ENCODE measurements at places on chromosomes 6 and 20.

- no peak for DNase-seq
Measured at GRCh38 chr6:42137194-42137753, 5.1 kb downstream of the C6orf132 start.

DNA sequence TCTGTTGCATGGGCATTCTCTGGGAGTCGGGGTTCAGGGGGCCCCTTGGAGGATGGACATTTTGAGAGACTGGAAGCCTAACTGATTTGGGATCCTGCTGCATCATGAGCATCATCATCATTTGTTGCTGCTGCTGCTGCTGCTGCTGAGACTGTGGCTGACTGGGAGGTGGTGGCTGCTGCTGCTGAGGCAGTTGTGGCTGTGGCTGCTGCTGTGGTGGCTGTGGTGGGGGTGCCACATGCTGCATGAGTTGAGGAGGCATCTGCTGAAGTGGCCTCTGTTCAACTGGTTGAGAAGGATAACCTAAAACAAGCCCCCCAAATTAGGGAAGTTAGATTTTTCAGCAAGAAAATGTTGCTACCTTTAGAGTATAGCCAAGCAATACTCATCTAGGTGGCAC lies 38.9 kb downstream of the TP53INP2 start:
- DNase-seq = no peak

DNA sequence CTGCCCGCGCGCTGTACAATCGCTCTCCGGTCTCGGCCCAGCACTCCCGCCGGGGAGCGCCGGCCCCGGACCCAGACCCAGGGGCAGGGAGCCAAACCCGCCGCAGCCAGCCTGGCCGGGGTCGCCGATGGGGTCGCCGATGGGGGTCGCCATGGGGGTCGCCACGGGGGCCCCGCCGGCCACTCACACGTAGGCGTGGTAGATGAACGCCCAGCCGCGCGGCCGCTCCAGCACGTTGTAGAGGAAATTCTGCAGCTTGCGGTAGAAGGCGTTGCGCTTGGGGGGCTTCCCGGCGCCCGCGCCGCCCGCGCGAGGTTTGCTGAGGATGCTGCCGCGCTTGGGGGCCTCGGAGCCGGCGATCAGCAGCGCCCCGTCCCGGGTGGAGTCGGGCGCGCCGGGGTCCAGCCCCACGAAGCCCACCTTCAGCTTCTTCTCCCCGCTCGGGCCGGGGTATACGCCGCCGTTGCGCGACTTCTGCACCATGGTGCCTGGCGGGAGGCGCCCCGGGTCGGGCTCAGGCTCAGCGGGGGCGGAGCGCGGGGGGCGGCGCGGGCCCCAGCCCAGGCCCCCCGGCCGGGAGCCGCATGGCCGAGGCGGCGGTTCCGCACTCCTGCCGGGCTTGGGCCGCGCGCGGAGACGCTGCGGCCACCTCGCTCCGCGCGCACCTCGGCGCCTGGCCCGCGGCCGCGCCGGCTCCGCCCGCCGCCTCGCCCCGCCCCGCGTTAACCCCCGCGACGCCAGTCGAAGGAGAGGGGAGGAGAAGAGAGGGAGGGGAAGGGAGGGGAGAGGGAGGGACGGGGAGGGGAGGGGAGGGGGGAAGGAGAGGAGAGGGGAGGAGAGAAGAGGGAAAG lies at the start of gene KCNQ2:
Gene KCNQ2, minus strand, starts transcription at position 675 of the 851 bp plus-strand sequence. Its CDS starts 192 bp downstream, at position 483.
- DNase-seq = no peak

DNA sequence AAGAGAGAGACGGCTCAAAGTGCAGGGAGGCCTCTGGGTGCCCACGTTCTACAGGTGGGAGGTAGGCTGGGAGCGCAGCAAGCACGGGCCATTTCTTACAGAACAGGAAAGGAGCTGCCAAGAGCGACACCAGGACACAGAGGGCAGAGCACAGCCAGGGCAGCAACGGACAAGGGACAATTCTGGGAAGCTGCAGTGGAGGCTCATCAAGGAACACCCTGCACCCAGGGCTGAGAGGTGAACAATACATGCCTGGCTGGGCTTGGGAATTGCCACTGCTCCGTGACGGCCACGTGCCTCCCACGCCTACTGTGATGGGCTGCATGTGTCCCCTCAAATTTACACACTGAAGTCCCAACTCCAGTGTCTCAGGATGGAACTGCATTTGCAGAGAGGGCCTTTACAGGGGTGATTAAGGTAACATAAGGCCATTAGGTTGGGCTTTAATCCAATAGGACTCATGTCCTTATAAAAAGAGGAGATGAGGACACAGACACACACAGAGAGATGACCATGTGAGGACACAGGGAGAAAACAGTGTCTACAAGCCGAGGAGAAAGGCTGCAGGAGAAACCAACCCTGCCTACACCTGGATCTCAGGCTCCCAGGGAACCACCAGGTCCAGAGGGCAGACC lies 13.6 kb downstream of the SERPINB6 start:
- DNase-seq = no peak

DNA sequence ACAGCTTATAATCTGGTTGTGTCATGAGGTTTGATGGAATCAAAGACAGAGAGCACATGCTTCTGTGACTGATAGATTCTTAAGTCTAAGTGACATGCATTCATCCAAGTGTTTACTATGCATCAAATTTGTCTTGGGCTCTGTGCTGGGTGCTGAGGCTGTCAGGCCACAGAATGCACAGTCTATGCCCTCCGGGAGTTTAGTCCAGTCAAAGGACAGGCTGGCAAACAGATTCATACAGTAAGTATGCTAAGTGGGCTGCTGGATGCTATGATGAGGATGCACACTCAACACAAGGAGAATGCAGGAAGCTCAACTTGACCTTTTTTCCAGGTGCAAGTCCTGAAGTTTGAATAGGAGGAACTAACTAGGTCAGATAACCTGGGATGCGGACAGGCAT lies 146.7 kb downstream of the UST start:
- no peak for DNase-seq

DNA sequence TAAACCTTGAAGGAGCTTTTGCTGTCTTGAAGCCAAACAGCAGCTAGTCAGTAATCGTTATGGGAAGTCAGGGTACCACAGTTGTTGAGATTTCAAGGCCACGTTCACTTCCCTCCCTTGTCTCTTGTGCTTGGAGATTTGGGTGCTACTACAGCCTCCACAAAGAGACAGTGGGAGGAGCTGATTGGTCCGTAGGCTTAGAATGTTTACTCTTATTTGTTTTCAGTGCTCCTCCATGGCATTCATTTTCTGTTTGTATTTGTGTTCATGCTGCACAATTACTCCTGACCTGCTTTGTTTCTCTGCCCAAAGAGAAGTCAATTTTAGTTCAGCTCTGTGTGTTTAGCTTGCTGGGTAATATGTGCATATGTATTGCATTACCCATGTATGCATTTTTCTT lies 147.7 kb downstream of the PRL start:
- DNase-seq = no peak

- DNase-seq = no peak
Measured at GRCh38 chr6:134870677-134871498, 79.0 kb downstream of the ALDH8A1 start.

- no peak for DNase-seq
Measured at GRCh38 chr6:67567842-67568241, 1067.2 kb upstream of the ADGRB3 start.

DNA sequence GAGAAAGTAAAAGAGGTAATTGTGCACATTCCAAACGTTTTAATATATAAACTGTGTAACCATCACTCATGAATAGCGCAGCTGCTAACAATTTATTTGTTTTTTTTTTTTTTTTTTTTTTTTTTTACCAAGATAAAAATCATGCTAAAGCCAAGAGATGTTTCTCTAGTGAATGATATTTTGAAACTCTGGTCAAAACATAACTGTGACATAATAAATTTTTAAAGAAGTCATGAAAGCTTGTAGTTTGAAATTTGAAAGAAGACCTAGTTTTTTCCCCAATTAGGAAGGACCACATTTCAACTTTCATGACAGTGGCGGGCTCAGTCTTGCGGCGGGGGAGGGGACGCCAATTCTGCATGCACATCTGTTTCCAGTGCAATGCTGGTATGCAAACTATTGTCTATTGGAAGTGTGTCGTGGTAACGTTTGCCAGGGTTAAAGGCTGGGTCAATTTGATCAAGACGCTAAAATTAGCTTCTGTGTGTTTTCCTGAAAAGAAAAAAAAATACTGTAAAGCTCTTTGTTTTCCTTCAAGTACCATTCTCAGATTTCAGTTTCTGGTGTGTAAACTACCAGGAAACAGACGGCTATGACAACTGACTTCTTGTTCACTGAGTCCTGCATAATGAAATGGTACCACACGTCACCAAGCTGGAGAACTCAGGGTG lies 211.9 kb downstream of the FOXC1 start:
- no peak for DNase-seq
